Cerebellar nuclear complex (tissue), 1 donor: ENCODE measurements at places on chromosomes 5 and 9.

DNA sequence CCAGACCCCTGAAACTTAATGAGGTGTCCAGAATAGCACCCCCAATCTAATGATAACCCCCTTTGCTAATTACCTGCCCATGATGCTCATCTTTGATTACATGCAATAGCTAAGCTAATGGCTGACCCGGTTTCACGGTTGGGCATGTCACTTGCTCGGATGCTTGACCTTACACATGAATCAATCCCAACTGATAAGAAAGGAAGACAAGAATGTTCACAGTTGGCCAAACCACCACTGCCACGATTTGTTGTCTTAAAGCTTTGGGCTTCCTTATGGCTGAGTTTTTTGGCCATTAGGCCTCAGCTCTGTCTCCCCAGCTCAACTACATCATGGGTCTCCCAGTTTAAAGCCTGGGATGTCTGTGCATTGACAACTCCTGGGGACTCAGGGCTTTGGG is 53.1 kb upstream of the TGFBR1 start:
- DNase-seq = no peak

DNA sequence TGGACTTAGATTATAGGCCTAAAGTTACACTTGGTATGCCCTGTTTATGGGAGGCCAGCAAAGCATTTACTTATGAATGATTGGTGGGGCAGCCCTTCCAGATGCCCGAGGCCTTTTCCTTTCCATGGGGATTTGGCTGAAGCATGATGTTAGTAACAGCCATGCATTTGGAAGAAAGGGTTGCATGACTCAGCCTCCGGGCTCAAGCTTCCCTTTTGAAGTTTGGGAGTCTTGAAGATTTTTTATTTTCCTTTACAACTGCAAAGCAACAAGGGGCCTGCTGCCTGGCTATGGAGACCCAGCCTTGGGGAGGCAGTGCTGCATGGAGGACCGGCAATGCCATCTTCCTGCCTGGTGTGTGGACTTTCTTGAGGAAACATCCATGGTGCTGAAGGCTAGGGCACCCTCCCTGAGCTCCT is 244.7 kb downstream of the ICE1 start:
- no peak for DNase-seq

GRCh38 chr5:139413153-139413552 is 9.3 kb upstream of the SPATA24 start:
- DNase-seq = no peak

- no peak for DNase-seq
These were observed 883.6 kb downstream of the TAF11L14 start for GRCh38 chr5:18517641-18518380.

GRCh38 chr5:133930813-133931090 is 37.7 kb downstream of the C5orf15 start:
- DNase-seq = no peak

GRCh38 chr9:128689293-128689774 is 312 bp downstream of the SET start:
- no peak for DNase-seq

- no peak for DNase-seq
These were observed 224.3 kb upstream of the S1PR3 start for GRCh38 chr9:88766778-88767503.

- no peak for DNase-seq
These were observed 37.3 kb upstream of the TJP2 start for GRCh38 chr9:69136779-69137178.

DNA sequence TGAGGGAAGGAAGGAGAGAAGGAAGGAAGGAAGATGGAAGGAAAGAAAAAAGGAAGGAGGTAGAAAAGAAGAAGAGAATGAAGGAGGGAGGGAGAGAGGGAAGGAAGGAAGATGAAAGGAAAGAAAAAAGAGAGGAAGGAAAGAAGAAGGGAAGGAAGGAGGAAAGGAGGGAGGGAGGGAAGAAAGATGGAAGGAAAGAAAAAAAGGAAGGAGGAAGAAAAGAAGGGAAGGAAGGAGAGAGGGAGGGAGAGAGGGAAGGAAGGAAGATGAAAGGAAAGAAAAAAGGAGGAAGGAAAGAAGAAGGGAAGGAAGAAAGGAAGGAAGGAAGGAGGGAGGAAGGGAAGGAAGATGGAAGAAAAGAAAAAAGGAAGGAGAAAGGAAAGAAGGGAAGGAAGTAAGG is 184.4 kb upstream of the TRIM32 start:
- DNase-seq = no peak

- no peak for DNase-seq
These were observed 60.1 kb downstream of the TMEM174 start for GRCh38 chr5:73233053-73233460.

GRCh38 chr9:105510024-105510423 is 47.9 kb upstream of the FKTN start:
- no peak for DNase-seq

GRCh38 chr9:98978231-98978681 is 34.5 kb downstream of the COL15A1 start:
- peak; percentile 35 for DNase-seq

GRCh38 chr9:23822261-23823169 is 3.5 kb downstream of the ELAVL2 start:
- DNase-seq = no peak

GRCh38 chr5:115194676-115195075 is 25.0 kb upstream of the TRIM36 start:
- DNase-seq = no peak

DNA sequence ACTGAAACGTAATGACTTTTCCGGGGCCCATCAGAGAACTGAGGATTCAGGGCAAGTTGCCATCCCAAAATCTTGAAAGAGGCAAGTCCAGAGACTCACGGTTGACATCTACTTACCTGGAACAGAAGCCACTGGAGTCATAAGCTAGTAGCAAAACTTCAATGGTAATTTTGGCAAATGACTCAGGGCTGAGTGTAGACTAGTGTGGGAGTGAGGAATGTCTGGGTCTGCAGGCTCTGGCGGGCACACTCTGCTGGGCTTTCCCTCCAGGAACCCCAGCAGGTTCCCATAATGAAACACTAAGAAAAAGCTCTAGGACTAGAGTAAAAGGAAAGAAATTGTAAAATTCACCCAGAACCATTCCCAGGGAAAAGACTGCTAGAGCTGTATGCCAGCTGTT is 122.9 kb upstream of the NFIL3 start:
- DNase-seq = no peak
